ENCODE measurements at places on chromosomes 5 and 9.

DNA sequence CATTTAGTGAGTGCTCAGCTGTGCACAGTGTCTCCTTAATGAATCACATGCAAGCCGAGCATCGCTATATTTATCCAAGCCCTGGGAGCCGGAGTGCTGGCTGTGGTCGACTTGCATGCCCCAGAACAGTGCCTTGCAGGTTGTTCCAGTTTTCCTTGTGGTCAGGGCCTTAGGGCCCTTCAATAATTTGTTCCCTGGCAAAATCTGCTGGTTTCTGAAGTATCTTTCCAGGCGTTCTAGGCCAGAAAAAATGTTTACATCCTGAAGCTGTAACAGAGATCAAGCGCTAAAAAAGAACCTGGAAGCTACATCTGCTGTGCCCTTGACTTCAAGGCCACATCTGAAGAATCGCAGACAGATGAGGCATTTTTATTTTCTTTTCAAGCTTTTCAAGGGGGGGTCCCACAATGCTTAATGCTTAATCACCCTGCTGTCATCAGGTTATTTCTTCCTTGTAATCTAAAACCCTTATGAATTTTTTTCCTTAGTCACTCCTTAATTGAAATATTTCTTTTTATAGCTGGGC, 105.8 kb downstream of the DOCK2 start:
- DNase-seq = no peak

- DNase-seq = no peak
Measured at GRCh38 chr9:18710065-18710464, 236.1 kb downstream of the ADAMTSL1 start.

DNA sequence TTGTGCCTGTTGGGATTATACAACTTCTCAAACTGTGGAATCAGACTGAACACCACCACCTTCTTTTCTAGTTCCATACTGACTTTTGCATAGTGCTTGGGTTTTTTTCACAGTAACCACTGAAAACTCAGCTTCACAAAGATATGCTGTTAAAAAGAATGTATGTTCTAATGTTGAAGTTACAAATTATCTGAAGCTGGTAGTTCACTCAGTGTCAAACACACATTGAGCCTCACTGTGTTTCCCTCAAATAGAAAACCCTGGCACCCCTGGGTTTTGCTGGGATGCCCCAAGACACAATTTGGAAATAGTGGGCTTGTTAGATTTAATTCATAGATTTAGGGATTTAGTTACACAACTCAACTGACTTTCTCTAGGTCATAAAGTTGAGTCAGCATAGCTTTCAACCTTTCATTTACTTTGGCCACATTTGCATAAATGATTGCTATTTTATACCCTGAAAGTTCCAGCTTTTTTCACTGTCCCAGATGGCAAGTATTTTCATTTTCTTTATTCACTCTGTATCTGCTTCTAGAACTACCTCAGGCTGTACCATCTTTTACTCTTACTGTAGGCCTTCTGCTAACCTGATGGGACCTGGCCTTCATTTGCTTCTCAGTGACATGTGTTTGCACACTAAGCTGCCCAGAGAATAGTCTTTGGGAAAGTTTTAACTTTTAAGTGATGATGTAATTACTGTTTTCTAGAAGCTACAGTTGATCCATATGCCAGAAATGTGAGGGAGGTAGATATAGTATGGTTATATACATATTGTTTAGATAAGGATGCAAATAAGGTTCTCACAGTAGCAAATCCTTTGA, 115.1 kb downstream of the CDC42SE2 start:
- DNase-seq = peak; percentile 34

- no peak for DNase-seq
Measured at GRCh38 chr5:110377943-110378342, 348.5 kb downstream of the TMEM232 start.

GRCh38 chr9:5871785-5872184, 18.9 kb upstream of the MLANA start:
- DNase-seq = no peak

- no peak for DNase-seq
Measured at GRCh38 chr5:113574417-113574816, 60.9 kb downstream of the YTHDC2 start.

DNA sequence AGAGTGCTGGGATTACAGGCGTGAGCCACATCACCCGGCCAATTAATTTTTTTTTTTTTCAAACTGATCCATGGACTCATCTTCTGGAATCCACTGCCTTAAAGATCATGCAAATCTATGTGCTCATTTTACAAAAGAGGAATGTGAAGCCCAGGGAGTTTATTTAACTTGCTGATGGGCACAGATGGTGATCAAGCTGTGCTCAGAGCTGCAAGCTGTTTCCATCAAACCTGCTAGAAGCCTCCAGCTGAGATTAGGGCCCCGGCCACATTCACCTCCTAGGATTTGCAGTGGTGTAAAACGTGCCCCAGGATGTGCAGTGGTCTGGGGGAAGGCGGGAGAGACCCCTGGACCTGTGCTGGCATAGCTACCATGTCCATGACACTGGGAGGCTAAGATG, 56.1 kb upstream of the TUT7 start:
- DNase-seq = no peak

DNA sequence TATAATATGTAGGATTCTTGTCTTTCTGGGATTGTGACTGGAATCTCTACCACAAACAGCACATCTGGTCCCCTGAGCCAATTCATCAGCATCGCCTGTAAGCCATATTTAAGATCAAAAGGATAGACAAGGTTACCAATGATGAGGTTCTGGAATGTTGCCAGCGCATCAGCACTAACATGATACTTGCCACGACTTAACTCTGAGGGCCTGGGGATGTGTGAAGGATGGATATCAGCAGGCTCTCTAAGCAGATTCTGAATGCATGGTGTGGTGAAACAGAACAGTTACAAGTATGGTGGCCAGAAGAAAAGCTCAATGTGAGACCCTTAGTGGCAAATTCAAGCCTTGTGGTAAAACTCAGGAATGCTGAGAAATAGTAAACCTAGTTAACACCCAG, 143.0 kb downstream of the XRCC4 start:
- DNase-seq = no peak

DNA sequence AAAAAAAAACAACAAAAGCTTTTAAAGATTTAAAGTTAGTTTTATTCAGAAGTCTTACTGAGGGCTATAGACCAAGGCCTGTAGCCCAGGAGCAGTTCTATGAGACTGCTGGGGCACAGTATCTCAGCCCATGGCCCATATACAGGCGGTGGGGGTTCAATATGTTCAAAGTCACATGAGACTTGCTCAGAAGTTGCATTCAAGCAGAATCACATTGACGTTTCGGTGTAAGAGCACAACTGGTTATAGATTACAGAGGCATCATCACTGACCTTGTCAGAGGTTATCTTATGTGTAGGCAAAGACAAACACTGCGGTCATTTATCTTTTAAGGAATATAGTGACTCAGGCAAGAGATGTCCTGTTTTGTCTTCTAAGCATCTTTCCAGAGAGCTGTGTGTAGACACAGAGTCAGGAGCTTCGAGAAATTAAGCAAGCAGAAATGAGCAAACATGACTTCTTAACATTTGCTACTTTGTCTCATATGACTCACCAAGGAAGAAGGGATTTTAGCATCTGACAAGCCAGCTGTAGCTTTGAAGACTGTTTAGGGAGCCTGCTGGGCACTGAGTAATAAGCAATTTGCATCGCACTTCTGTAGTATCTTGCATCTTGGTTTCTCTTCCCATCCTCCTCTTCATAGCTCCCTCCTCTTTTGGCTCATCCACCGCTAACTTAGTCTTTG, 12.9 kb upstream of the F2RL1 start:
- no peak for DNase-seq

DNA sequence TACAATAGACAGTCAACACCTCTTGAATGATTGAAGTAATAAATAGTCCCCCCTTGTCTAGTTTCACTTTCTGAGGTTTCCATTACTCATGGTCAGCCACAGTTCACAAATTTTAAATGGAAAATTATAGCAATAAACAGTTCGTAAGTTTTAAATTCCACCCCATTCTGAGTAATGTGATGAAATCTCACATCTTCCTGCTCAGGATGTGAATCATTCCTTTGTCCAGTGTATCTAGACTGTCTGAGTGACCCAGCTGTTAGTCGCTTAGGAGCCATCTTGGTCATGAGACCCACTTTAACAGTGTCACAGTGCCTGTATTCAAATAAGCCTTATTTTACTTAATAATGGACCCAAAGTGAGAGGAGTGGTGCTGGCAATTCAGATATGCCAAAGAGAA, 311.6 kb upstream of the PRR16 start:
- DNase-seq = no peak

- DNase-seq = no peak
Measured at GRCh38 chr9:72486594-72486955, 34.8 kb upstream of the TMC1 start.
